CD4-positive, alpha-beta T cell treated with Interferon alpha-2 for 1 hour (primary cell): ENCODE measurements at places on chromosomes 16 and 17.

GRCh38 chr17:79412886-79413390 lies 197.9 kb downstream of the RBFOX3 start:
- DNase-seq, result no peak

GRCh38 chr17:75228305-75228704 lies 22.8 kb downstream of the NUP85 start:
- peak; percentile 15 for DNase-seq

DNA sequence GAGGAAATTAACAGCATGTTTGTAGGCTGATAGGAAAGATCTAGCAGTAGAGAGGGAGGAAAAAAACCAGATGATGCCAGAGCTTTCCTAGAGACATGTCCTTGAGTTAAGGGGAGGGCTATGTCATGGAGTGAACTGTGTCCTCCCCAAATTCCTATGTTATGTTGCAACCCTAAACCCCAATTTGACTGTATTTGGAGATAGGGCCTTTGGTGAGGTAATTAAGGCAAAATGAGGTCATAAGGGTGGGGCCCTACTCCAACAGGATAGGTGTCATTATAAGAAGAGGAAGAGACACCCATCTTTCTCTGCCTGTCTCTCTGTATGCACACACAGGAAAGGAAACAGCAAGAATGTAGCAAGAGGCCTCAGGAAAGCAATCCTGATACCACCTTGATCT lies 195.3 kb upstream of the AXIN2 start:
- DNase-seq, result no peak

DNA sequence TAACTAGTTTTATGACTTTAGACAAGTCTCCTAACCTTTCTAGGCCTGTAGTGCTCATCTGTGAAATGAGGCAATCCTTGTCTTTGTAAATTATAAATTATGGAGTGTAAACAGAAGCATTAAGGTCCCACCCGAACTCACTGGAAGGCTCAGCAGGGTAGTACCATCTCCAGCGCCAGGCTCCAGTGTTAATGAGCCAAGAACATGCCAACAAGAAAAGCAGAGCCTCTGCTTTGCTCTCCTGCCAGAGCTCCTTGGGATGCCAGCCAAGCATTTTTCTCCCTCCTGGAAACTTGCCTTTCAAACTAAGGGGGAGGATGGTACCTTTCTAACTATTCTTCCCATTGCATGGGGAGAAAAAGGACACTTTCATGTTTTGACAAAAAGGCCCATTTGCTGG lies 14.9 kb downstream of the LIMD2 start:
- no peak for DNase-seq

DNA sequence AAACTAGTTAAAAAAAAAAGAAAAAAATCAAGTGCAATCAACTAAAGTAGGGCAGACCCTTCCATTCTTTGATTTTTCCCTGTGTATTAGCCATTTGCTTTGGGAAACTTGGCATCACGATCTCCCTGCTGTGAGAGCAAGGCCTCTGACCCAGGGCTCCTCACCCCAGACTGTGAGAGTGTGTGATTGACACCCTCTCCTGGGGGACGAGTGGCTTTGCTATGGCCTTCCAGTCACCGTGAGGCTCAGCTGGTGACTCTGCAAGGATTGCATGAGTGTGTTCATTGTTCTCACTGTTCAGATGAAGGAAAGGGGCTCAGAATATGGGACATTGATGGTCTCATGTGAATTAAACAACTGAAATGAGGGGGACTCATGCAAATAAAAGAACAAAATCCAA lies 69.0 kb upstream of the BCAR1 start:
- no peak for DNase-seq

- no peak for DNase-seq
These were observed 163.3 kb downstream of the KCNJ2 start for GRCh38 chr17:70332356-70333210.

- peak; percentile 43 for DNase-seq
These were observed 46.3 kb downstream of the METRNL start for GRCh38 chr17:83125515-83126274.

GRCh38 chr17:79020631-79021301 lies 3.2 kb upstream of the C1QTNF1 start:
- no peak for DNase-seq

DNA sequence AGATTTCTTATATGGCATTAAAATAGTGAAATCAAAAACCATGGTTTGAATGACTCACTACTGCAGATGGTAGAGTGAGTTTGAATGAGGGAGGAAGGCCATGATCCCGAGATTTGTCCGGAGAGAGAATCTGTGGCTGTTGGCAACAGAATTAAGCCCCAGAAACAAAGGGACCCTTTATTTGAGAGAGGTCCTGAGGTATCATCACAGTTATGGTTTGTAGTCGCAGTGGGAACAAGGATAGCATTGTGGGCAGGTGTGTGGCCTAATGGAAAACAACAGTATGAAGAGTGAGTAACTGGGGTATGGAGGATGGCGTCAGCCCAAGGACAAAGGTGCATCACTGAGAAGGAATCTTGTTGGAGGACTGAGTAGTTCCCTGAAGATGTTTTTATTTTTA lies 8.5 kb upstream of the ZFP3 start:
- DNase-seq, result no peak

GRCh38 chr16:67190041-67190440 lies at the start of gene EXOC3L1:
Gene EXOC3L1 (minus strand): TSS chr16:67190136. CDS start chr16:67189676, 460 bp downstream.
- no peak for DNase-seq

GRCh38 chr16:19874851-19875546 lies 9.6 kb downstream of the GPRC5B start:
- DNase-seq, result no peak

DNA sequence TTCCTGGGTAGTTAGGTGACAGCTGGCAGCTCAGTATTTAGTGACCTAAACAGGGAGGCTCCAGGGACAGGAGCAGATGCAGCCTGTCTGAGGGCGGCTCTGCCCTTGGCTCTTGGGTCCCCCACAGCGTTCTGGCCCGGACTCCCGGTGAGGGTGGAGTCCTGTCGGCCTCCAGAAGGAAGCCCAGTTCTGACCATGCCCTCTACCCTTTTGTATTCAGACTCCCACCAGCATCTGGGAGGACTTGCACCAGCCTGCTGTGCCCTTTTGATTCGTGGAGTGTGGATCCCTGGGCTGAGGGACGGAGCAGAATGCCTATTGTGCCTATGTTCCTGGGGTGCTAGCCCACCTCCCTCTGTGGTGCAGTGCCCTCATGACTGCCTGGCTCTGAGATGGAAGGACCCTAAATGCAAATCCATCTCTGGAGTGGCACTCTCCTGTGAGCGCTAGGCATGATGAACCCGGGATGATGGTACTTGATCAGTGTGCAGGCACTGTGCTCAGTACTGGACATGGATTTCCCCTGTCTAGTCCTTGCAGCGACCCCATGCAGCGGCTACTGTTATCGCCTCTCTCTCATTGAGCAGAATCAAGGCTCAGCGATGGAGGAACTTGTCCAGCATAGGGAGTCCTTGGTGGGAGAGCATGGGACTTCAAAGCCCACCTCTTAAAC lies 123.1 kb downstream of the SNX29 start:
- DNase-seq, result no peak

DNA sequence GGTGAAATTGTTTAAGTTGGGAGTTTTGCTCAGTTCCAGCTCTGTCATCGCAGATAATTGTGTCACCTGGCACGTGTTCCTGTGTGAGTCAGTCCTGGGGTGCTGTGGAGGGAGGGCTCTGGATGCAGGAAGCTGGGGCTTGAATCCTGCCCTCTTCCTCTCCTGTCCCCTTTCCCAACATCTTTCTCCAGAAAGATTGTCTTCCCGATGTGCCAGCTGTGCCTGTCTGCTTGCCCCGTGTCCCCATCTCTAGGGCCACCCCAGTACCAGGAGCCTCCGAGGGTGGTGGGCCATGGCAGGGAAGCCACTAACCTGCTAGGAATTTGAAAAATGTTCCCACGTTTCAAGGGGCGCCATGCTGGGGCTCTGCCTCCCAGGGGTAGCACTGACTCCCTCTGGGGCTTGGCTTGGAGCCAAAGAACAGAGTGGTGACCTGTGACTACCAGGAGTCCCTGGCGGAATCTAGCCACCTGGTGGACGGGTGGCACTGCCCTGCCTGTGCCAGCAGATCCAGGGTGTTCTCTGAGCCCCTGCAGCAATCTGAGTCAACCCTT lies 198.1 kb downstream of the ENGASE start:
- no peak for DNase-seq

DNA sequence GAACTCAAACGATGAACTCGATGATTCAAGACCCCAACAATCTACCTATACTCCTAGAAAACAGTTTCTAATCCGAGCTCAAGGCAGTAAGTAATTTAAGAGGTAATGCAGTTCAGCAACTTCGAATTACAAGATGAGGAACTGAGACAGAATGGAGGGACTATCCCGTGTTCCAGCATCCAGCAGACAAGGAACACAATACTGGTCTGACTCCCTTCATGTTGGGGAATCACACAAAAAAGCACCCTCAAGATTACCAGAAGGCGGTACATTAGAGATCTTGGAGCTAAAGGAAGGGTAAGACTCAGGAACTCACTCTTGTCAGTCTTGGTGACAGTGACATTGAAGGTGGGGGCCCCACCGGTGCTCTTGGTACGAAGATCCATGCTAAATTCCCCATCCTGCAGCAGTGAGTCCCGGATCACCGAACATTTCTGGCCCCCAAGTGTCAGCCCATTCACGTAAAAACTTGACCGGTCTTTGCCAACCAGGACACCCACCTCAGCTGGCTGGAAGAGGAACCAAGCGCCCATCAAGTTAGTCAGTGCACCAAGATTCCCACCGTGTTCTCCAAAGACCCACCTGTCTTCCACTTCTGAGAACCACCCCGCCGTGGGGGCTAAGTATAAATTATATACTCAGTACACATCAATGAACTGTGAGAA lies 1.9 kb downstream of the PFN1 start:
- DNase-seq, result no peak

DNA sequence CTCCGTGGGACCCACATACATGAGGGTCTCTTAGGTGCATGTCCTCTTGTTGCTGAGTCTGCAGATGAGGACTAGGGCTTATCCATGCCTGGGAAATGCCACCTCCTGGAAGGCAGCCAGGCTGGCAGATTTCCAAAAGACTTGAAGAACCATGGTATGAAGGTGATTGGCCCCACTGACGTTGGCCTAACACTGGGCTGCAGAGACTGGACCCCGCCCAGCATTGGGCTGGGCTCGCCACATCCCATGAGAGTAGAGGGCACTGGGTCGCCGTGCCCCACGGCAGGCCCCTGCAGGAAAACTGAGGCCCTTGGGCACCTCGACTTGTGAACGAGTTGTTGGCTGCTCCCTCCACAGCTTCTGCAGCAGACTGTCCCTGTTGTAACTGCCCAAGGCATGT lies 38.2 kb upstream of the IL21R start:
- DNase-seq, result no peak

DNA sequence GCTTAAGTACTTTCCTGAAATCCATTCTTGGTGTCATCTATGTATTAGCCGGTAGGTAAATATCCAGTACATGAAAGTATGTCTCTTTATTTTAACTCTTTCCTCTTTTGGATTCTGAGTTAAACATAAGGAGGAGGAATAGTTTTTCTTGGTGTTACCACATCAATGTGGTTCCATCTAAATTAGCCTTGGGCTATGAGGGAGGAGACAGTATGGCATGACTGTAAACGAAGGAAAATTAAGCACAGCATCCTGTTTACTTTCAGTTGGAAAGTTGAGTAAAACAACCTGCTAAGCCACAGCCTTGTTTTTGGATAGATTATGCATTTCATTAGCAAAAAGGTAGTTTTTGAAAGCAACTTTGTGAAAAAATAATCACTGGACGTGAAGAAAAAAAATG lies 693.0 kb upstream of the SOX9 start:
- DNase-seq, result no peak

DNA sequence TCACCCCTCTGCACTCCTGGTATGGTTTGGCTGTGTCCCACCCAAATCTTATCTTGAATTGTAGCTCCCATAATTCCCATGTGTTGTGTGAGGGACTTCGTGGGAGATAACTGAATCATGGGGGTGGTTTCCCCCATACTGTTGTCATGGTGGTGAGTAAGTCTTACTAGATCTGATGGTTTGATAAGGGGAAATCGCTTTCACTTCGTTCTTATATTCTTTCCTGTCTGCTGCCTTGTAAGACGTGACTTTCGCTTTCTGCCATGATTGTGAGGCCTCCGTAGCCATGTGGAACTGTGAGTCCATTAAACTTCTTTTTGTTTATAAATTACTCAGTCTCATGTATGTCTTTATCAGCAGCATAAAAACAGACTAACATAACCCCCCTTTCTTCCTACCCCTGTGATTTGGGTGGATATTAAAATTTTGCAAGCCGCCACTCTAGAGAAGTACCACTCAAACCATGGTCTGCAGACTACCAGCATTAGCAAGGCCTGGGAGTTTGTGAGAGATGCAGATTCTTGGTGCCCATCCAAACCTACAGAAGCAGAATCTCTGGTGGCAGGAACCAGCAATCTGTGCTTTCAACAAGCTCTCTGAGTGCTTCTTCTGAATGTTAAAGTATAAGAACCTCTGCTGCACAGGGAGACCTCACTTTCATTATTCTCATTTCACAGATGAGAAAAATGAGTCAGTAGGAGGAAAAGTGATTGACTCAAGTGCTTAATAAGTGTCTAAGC lies 999.5 kb upstream of the EEF2KMT start:
- DNase-seq, result no peak

- DNase-seq, result no peak
These were observed 1.6 kb upstream of the ACSF3 start for GRCh38 chr16:89092013-89092412.

DNA sequence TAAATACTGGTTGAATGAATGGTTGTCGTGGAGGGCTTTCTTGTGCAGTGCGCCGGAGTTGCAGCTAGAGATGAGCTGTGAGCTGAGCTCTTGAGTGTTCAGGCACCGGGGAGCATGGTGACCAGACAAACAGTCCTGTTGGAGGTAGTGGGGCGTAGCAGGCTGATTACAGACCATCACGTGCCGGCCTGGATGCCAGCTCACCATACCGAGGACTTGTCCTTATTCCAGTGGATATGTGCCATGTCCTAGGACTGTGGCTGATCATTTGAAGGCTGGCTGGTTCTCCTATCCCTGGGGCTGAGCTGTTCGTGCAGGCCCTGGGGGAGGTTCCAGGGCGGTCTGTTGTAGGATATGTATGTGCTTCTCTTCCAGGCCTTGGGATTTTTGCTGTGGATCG lies 60.0 kb downstream of the ABCC1 start:
- no peak for DNase-seq

- no peak for DNase-seq
These were observed 354.0 kb downstream of the CDH13 start for GRCh38 chr16:82980810-82981209.

- no peak for DNase-seq
These were observed 17.2 kb downstream of the ABCC12 start for GRCh38 chr16:48138543-48138942.

- no peak for DNase-seq
These were observed 4.5 kb upstream of the CCL14 start for GRCh38 chr17:35991075-35991474.

DNA sequence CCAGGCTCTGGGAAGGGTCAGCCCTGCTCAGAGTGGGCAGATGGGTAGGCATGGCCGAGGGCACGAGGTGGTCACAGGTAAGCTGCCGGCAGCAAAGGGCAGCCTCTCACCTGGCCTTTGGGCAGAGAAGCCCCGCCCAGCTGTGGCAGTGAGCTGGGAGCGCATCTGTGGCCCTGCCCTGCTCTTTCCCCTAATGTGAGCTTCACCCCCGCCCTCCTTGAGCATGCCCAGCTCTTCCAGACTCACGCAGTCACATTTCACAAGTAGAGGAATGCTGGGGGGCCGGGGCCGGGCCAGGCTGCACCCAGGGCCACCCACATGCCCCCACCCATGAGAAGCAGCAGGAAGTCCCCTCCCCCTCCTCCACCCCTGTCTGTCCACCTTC lies 40.7 kb upstream of the SLC38A10 start:
- no peak for DNase-seq

GRCh38 chr16:11201498-11202259 lies 54.3 kb downstream of the SOCS1 start:
- DNase-seq, result no peak

- DNase-seq, result no peak
These were observed 91.5 kb downstream of the SNX11 start for GRCh38 chr17:48198950-48199541.

GRCh38 chr17:60888812-60889709 lies 211.4 kb downstream of the BCAS3 start:
- DNase-seq, result no peak
